ENCODE measurements at places on chromosomes 13 and 19.

- no peak for DNase-seq
These were observed 659.3 kb downstream of the DIAPH3 start for GRCh38 chr13:59504407-59504806.

- no peak for DNase-seq
These were observed 67.1 kb downstream of the GPC6 start for GRCh38 chr13:93293710-93294109.

DNA sequence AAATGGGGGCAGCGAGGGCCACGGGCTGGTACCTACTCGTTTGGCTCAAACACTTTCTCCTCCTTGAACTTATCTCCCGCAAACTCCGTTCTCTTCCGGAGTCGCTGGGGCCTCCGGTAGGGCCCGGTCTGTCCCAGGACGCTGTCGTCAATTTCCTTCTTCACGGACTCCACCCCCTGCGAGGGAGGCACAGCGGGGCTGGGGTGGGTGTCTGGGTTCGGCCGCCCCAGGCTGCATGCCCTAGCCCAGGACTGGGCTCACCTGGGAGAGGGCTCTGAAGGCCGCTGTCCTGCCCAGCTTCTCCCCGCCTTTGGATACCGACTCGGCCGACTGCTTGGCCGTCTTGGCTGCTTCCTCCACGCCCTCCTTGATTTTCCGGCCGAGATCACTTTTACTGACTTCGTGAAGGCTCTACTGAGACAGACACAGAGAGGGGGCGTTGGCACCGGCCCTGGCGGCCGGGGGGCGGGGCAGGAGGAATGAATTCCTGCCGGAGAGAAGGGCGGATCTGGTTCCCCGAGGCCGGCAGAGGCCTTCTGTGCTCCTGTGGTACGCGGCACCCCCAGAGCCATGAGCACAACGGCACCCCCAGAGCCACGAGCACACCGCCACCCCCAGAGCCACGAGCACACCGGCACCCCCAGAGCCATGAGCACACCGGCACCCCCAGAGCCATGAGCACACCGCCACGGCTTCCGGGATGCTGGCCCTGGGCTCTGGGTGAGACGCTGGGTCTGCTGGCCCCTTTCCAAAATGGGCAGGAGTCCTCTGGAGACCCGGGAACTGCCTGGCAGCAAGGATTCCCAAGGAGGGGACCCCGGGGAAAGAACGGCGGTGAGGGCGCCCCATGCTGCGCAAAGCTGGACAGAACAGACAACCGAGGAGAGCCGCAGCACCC, 8.1 kb upstream of the CTXN1 start:
- DNase-seq: no peak

- DNase-seq: no peak
These were observed 560.6 kb downstream of the TBC1D4 start for GRCh38 chr13:74921326-74921725.

DNA sequence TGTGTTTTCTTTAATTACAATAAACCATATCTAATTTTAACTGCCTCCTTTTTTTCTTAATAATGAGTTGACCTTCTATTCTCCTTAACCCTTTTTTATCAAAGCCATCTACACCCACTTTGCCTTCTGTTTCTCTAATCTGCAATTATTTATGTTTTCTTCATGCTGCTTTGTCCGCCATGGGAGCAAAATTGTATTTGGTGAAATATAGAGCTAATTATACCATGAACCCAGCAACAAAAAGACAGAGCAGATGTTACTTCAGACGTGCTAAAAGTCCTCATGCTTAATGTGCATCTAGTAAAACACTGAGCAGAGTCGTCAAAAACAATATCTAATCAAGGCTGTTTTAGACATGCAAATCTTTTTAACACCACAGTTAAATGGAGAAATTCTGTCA, 264.7 kb downstream of the DACH1 start:
- no peak for DNase-seq

DNA sequence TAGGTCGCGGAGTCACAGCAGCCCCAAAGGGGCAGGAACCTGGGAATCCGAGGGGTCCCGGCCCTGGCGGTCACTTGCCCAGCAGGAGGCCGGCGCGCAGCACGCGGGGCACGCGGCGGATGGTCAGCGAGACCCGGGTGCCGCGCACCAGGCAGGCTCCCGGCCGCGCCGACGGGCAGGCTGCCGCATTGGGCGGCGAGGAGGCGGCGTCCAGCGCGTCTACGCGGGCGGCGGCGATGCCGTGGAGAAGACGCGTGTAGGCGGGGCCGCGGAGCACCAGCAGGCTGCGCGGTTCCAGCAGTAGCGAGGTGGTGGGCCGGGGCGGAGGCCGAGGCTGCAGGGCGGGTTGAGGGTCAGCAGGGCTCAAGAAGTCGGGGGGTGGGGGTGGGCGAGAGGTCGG, 607 bp upstream of the SYNE4 start:
- peak; percentile 66 for DNase-seq

- no peak for DNase-seq
These were observed 862.9 kb upstream of the SPRY2 start for GRCh38 chr13:81203783-81204182.

DNA sequence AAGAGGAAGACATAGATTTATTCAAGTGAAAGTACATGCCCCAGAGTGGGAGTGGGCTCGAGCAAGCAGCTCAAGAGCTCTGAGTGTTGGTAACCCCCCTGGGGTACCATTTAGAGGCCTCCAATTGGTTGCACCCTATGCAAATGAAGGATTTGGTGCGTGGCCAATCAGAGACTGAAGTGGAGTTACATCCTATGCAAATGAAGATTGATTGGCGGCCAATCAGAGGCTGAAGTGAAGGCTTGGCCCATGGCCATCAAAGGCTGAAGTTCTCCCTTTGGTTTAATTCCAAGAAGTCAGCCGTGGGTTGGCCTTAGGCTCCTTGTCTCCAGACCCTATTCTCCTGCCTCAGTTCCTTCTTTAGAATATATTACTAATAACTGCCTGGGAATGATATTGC, 12.9 kb upstream of the IGFL1 start:
- no peak for DNase-seq

DNA sequence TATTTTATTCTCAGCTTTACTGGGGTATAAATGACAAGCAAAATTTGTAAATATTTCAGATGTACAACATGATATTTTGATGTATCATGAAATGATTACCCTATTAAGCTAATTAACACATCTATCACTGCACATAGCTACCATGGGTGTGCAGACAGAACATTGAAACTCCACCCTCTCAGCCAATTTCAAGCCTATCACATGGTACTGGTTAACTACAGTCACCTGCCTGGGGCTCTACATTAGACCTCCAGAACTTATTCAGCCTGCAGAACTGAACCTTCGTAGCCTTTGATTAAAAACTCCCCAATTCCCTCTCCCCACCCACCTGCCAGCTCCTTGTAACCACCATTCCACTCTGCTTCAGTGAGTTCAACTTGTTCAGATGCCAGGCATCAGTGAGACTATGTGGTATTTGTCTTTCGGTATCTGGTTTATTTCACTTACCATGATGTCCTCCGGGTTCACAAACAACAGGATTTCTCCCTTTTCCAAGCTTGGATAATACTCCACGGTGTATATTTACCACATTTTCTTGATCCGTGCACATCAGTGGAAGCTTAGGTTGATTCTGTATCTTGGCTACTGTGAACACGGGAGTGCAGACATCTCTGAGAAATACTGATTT, 19.2 kb downstream of the RAB20 start:
- DNase-seq: no peak

GRCh38 chr19:17479325-17479791, 9.0 kb downstream of the SLC27A1 start:
- no peak for DNase-seq

DNA sequence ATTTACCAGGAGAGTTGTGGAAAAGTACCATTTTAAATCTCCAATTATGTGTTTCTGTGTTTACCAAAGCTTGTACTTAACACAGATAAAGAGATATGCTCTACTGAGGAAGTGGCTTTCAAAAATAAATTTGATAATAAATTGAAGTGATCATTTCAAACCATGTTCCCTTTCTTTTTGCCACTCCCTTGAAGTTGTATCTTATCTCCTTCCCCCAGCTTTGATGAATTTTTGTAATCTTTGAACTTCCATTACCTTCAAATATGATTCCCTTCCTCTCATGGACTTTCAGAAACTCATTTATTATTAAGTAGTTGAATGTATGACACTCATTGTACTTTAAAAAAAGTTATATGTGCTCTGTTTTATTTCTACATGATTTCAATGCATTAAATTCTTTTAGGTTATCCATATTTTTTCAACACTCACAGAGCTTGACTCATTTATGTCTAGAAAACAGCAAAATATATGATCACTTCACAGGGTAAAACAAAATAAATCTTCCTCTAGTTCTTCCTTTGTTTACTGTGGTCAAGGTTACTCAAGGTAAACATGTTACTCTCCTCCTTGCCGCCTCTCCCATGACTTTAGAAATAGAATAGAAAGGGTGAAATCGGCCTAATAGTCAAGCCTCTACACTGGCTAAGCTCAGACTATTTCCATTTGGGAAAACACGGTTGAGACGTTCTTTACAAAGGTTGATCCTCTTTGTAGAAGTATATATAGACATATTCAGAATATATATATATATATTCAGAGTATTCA, 251.2 kb upstream of the SPRY2 start:
- DNase-seq: no peak

DNA sequence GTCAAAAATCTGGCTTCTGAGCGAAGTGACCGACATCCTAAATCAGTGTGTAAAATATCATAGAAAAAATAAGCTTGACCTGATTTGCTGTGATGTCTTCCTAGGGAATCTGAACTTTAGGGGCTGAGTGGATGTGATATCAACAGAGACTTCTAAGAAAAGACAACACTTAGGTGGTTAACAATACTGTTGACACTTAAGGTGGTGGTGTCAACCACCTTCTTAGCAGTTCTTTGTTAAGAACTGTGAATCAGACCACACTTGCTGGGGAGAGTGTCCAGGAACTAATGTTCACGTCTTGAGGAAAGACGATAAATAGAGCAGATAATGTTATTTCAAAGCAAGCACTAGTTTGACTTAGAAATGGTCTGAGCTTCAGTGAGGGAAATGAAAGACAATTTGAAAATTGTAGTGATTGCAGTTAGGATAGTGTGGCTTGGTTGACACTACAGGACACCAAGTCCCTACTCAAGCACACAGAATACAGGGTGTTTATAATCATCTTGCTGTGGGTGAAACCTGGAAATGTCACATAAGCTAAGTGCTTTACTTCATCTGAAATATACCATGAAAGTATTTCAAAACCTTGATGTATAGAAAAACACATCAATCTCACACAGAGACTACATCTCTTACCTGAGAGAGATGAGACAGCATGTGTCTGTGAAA, 1936.5 kb downstream of the PCDH9 start:
- DNase-seq: no peak

DNA sequence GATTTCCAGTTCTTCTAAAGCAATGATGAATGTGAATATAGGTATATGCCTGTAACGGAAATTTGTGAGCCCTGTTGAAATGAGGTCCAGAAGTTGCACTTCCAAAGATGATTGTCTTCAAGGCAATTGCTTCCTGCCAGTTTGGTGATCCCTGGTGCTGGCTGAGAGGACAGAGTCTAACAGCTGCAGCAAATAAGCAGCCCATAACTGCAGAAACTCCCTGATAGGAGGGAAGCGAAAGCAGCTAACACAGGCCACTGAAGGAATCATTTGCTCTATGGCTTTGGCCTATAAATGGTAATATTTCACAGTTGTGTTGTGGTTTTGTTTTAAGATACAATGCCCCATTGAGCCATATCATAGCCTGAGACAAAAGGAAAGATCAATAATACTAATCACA, 451.5 kb upstream of the MIR17HG start:
- DNase-seq: no peak
